PC-3 (cell line): ENCODE measurements at places on chromosomes 6 and 20. TPM values are rescaled to one million over a fixed set of nuclear protein-coding genes. Genes with fewer than 3 reads are reported as not detected.

Gene ECT2L
- total RNA-seq, result not detected in 2 replicates

Gene BTNL2
- total RNA-seq, result not detected in 2 replicates

Gene TBXT
- not detected in 2 replicates for total RNA-seq

Gene RBPJL
- total RNA-seq, result not detected in 2 replicates

Gene TLDC2
- total RNA-seq, result not detected in 2 replicates

Gene ARMH2
- total RNA-seq, result not detected in 2 replicates

Gene CYB5R4
- 5.1 and 5.6 TPM in 2 replicates for total RNA-seq

Gene PLAGL2
- 4.4 and 6.2 TPM in 2 replicates for total RNA-seq

Gene HS3ST5
- 0.86 and 1.2 TPM in 2 replicates for total RNA-seq

Gene DSP
- 54.7 and 71.6 TPM in 2 replicates for total RNA-seq

Gene MICA
- total RNA-seq, result 33.1 and 35.0 TPM in 2 replicates

Gene SLC17A3
- total RNA-seq, result not detected in 2 replicates

Gene OXT
- not detected in 2 replicates for total RNA-seq

Gene LGSN
- total RNA-seq, result not detected in 2 replicates

Gene RPS6KA2
- 5.1 and 7.9 TPM in 2 replicates for total RNA-seq

Gene APCDD1L
- 2.0 and 4.9 TPM in 2 replicates for total RNA-seq

Gene KHDRBS2
- total RNA-seq, result not detected in 2 replicates

Gene DDX39B
- 410 and 465 TPM in 2 replicates for total RNA-seq

Gene SIRPA
- 12.8 and 17.3 TPM in 2 replicates for total RNA-seq

Gene KCNQ2
- total RNA-seq, result not detected in 2 replicates

Gene DEFB132
- total RNA-seq, result not detected in 2 replicates

Gene ADRM1
- 374 and 487 TPM in 2 replicates for total RNA-seq

Gene SUMO4
- total RNA-seq, result 0.69 TPM in 1 of 2 replicates, not detected in the other

Gene PTGIS
- 0.18 TPM in 1 of 2 replicates, not detected in the other for total RNA-seq

Gene SCUBE3
- 1.5 and 2.4 TPM in 2 replicates for total RNA-seq

Gene PAQR8
- 0.44 and 0.46 TPM in 2 replicates for total RNA-seq

Gene CD83
- 13.0 and 15.2 TPM in 2 replicates for total RNA-seq
